ENCODE measurements at places on chromosomes 6 and 20. TPM values are rescaled to one million over a fixed set of nuclear protein-coding genes. Genes with fewer than 3 reads are reported as not detected.

Gene ARHGAP40
- total RNA-seq, result not detected

Gene LGSN
- total RNA-seq, result not detected

Gene DEFB115
- not detected for total RNA-seq

Gene PBX2
- 31.4 TPM for total RNA-seq

Gene MYT1
- not detected for total RNA-seq

Gene PDYN
- total RNA-seq, result not detected

Gene DEFB124
- not detected for total RNA-seq

Gene CDSN
- not detected for total RNA-seq

Gene HLA-DRB5
- not detected for total RNA-seq

Gene SLC16A10
- total RNA-seq, result not detected

Gene PPP1R14C
- 0.17 TPM for total RNA-seq

Gene BPI
- 0.32 TPM for total RNA-seq

Gene MYH7B
- 0.26 TPM for total RNA-seq

Gene WFDC12
- not detected for total RNA-seq

Gene ENPP5
- total RNA-seq, result under 0.01 TPM

Gene EGFL8
- total RNA-seq, result 2.4 TPM

Gene ACTR5
- 3.2 TPM for total RNA-seq

Gene BPIFB2
- total RNA-seq, result not detected

Gene PSMB9
- total RNA-seq, result 48.1 TPM

Gene TBX18
- 8.2 TPM for total RNA-seq

Gene C2
- 2.0 TPM for total RNA-seq

Gene LY86
- total RNA-seq, result not detected

Gene ZSCAN16
- 2.0 TPM for total RNA-seq

Gene ME1
- total RNA-seq, result 9.1 TPM

Gene MCHR2
- not detected for total RNA-seq

Gene MRAP2
- 0.47 TPM for total RNA-seq

Gene C20orf173
- not detected for total RNA-seq

Gene KCNB1
- total RNA-seq, result 0.17 TPM

Gene HLA-DPA1
- 2.4 TPM for total RNA-seq

Gene RNF144B
- total RNA-seq, result 0.79 TPM

Gene WFDC10B
- total RNA-seq, result 0.26 TPM

Gene SLC22A3
- 0.09 TPM for total RNA-seq

Gene MYLK4
- total RNA-seq, result 0.52 TPM

Gene HSPA1A
- total RNA-seq, result 92.2 TPM

Gene TNNC2
- 6.7 TPM for total RNA-seq

Gene BPIFA1
- total RNA-seq, result not detected

Gene BEND3
- total RNA-seq, result 0.47 TPM

Gene VGLL2
- not detected for total RNA-seq

Gene PI3
- total RNA-seq, result not detected

Gene TRMT11
- 14.0 TPM for total RNA-seq

Gene NKAIN4
- not detected for total RNA-seq

Gene SMIM8
- 6.5 TPM for total RNA-seq

Gene SLC35D3
- total RNA-seq, result not detected

Gene FNDC11
- total RNA-seq, result 0.95 TPM

Gene CALHM4
- total RNA-seq, result not detected

Gene COL9A1
- not detected for total RNA-seq

Gene GHRH
- not detected for total RNA-seq

Gene PDE7B
- total RNA-seq, result 43.3 TPM

Gene BYSL
- total RNA-seq, result 11.5 TPM

Gene ZNF391
- 1.0 TPM for total RNA-seq
